ENCODE measurements at places on chromosomes 5 and 9.

DNA sequence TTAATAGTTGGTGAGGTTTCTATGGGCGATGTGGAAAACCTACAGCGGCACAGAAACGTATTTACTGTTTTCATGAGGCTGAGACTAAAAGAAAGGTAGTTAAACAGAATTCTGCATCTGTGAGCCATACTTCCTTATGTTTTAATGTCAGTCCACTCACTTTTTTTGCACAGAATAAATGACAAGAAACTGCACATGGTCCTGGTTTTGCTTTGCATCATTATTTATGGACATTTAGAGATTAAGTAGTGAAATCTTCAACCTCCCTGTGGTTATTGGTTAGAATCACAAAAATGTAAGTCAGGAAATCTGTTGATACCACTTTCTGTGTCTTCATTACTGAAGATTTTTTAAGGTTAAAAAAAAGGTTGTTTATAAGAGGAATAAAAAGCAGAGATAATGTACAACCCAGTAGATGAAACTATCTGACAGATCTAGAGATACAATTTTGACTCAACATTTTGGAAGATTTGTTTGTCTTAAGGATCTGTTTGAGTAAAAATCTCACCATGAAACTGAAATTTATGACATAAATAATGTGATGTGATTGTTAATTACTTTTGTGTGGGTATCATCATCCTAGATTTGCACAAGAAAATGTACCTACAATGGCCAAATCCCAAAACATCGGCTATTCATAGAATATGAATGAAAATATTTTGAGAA is 2.4 kb downstream of the PRR16 start:
- no peak for DNase-seq

GRCh38 chr9:109556061-109556460 is 58.0 kb upstream of the PTPN3 start:
- no peak for DNase-seq

- DNase-seq = no peak
These were observed 57.5 kb upstream of the RXRA start for GRCh38 chr9:134268747-134269146.

- DNase-seq = no peak
These were observed 31.1 kb downstream of the PTPA start for GRCh38 chr9:129142138-129142935.

DNA sequence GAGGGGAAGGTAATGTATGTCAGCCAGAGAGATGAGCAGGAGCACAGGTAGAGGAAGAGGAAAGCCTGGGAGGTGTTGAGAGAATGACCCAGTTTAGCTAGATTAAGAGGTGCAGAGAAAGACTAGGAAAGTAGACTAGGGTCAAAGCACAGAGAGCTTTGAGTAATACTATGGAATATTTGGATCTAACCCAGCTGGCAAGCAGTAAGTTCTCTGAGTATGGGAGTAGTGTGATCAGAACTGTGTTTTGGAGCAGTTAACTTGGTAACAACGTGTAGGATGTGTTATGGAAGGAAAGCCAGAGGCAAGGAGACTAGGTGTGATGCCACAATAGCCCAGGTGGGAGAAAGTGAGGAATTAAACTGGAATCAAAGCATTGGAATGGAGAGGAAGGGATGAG is 84.9 kb upstream of the PTGER4 start:
- no peak for DNase-seq

DNA sequence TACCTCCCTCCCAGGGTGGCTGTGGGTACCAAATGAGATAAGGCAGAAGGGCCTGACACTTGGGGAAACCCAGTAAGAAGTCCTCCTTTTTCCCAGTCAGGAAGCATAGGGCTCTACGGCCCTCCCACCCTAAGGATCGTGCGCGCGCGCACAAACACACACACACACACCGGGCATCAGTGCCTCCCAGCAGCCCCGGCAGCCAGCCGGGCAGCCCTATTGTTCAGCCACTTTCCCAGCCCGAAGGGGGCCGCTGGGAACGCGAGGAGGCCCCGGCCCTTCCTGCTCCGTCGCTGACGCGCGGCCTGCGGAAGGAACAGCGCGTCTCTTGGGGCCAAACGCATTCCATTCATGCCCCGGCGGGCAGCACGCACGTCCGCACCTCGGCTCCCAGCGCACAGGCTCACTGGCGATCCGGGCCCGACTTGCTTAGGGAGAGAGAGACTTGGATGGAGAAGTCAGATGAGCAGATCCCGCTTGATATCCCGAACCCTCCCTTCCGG is 22.6 kb downstream of the DUSP1 start:
- no peak for DNase-seq

GRCh38 chr9:38421498-38422211 is 2.6 kb downstream of the IGFBPL1 start:
- DNase-seq = no peak

DNA sequence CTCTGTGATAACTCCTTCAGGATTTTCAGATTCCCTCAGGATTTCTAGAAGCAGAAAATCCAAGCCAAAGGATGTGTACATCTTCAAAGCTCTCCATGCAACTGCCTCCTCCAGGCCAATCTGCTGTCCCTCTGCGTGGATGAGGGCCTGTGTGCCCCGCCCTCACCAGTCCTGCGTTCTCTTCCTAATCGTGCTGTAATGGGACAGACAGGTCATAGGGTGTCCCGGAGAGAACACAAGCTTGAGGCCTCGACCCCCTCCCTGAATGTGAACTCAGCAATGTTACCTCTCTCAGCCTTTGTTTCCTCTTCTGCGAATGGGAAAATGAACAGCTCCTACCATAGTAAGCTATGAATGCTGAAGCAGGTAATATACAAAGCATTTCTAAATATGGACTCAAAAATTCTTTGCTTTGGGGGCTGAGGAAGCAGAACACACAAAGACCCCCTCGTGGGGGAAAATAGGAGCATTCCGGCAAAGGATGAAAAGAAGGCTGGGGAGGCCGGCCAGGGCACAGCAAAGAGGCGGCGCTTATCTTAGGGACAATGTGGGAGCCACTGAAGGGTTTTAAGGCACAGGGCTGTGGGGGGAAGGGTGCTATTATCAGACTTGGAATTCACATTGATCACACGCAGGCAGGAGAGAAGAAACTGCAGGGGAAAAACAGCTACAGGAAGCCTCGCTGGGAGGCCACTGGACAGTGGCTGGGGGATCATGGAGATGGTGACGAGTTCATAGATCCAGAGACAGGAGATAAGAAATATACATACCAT is 57.2 kb upstream of the FBXW11 start:
- no peak for DNase-seq

GRCh38 chr9:36127652-36128244 is 8.8 kb upstream of the GLIPR2 start:
- DNase-seq = no peak

DNA sequence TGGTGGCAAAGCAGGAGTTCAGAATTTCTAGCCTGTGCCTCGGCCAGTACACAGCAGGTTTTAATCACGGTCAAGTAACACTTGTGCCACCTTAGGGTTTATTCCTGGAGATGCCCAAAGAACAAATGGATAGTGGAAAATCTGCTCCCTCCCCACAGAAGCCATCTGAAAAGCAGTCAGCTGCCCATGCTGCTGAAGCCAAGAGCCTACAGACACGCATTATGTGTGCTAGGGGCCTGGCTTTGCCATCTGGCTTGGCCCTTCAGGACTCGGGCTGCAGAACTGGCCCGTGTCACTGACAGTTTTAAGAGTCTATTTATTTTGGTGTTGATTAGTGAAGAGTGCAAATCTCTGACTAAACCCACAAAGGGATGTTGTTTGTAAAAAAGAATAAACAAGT is 11.1 kb downstream of the ARSB start:
- no peak for DNase-seq
